Activated CD4-positive, alpha-beta T cell treated with anti-CD3 and anti-CD28 coated beads for 36 hours (primary cell): ENCODE measurements at places on chromosomes 1 and 21.
A peak's percentile ranks its signal among the peaks of the same experiment; 100 is the strongest.

GRCh38 chr1:97384294-97384968 lies 536.4 kb downstream of the DPYD start:
- no peak overlapping the region for H3K4me3 ChIP-seq
- H3K27ac ChIP-seq: no peak overlapping the region
- DNase-seq: no peak
- no peaks in the 10 kb centered on the region for H3K27me3 ChIP-seq
- no peaks in the 10 kb centered on the region for H3K36me3 ChIP-seq
- H3K4me1 ChIP-seq: peaks cover 1% of the 10 kb centered on the region

DNA sequence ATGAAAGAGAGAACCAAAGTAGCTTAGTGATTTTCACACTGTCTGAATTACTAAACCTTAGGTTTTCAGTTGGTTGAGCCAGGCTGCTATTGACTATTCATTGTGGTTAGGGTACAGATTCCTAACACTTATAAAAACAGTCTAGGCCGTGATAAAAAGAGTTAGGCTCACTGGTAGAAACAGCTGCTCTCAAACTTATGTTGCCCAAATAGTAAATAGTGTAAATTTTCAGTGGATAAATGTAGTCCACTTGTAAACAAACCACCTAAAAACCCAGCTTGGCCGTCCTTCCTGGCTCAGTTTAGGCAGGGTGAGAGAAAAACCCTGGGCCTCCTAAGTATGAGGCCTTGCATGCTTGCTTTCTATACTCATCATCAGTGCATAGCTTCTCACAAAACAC lies 34.9 kb downstream of the ARID1A start:
- no peak for DNase-seq
- no peaks in the 10 kb centered on the region for H3K27me3 ChIP-seq
- H3K4me3 ChIP-seq: no peak overlapping the region
- H3K27ac ChIP-seq: peak overlapping the region; percentile 69

GRCh38 chr1:200556002-200556401 lies 64.5 kb downstream of the KIF14 start:
- H3K27ac ChIP-seq: no peak overlapping the region
- DNase-seq: no peak
- no peaks in the 10 kb centered on the region for H3K27me3 ChIP-seq

GRCh38 chr1:7852804-7853683 lies at the start of gene UTS2:
Gene UTS2, minus strand, starts transcription at chr1:7853065. Its CDS starts 62 bp downstream, at chr1:7853003.
- peaks cover 13% of the 10 kb centered on the region for H3K27me3 ChIP-seq
- no peak for DNase-seq

- no peak for DNase-seq
- H3K36me3 ChIP-seq: no peaks in the 10 kb centered on the region
- H3K4me1 ChIP-seq: no peaks in the 10 kb centered on the region
- H3K27me3 ChIP-seq: peaks cover 8% of the 10 kb centered on the region
- H3K4me3 ChIP-seq: no peak overlapping the region
- H3K27ac ChIP-seq: no peak overlapping the region
These were observed 93.5 kb downstream of the TTLL7 start for GRCh38 chr1:83905315-83905907.

GRCh38 chr1:14617791-14618190 lies 19.3 kb downstream of the KAZN start:
- DNase-seq: no peak
- no peak overlapping the region for H3K27ac ChIP-seq
- H3K4me3 ChIP-seq: no peak overlapping the region

DNA sequence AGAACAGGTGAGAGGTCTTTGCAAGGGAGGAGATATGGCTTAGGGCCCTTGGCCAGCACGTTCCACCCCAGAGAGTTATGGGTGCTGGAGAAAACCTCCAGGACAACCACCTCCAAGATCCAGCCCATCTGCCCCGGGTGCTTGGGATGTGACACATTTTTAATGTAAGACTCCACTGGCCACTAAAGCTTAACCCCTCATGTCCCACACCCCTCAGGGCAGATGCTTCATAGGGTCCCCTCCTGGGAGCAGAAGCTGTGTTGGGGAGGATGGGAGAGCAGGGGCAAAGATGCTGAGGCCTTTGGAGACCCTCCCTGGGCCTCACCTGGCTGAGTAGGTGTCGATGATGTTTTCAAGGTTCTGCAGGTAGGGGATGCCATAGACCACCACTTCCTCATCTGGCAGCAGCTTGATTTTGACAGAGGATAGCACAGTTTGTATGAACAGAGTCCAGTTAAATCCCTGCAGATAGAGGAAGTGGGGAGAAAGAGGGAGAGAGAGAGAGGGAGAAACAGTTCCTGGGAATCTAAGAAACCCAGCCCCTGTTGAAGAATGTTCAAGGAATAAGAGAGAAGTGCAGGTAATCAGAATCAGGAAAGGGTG lies 11.9 kb downstream of the PRXL2B start:
- no peaks in the 10 kb centered on the region for H3K4me1 ChIP-seq
- no peaks in the 10 kb centered on the region for H3K36me3 ChIP-seq
- H3K27ac ChIP-seq: no peak overlapping the region

- H3K27ac ChIP-seq: peak overlapping the region; percentile 98
- H3K27me3 ChIP-seq: no peaks in the 10 kb centered on the region
- peaks cover 38% of the 10 kb centered on the region for H3K4me1 ChIP-seq
These were observed 1.5 kb upstream of the ACADM start for GRCh38 chr1:75722966-75723365.
